Naive B cell (primary cell): ENCODE measurements at places on chromosomes 3 and 15.

DNA sequence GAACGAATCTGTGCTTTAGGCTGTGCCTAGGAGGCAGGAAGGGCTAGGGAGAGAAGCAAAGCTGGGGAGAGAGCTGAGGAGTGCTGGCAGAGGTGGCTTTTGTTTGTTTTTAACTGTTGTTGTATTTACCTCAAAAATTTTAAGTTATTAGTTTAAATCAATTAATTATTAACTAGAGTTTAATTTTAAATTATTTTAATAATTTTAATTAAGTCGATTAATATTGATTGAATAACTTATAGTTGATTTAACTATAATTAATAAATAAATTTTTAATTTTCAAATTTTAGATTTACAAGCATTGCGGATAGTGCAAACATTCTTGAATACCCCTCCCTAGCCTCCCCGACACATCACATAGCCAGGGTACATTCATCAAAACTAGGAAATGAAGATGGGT, 30.6 kb downstream of the KLF15 start:
- DNase-seq: no peak

DNA sequence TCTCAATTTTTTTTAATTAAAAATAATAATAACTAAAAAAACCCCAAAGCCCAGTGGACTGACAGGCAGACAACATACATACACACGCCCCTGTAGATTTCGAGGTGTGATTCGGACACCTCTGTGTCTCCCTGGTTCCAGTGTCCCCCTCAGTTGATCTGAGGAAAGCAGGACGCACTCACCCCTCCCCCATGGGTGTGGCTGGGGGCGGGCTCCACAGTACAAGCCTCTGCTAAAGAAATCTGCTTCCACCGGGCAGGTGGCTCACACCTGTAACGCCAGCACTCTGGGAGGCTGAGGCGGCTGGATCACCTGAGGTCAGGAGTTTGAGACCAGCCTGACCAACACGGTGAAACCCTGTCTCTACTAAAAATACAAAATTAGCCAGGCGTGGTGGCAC, 33.8 kb upstream of the BLM start:
- no peak for DNase-seq

DNA sequence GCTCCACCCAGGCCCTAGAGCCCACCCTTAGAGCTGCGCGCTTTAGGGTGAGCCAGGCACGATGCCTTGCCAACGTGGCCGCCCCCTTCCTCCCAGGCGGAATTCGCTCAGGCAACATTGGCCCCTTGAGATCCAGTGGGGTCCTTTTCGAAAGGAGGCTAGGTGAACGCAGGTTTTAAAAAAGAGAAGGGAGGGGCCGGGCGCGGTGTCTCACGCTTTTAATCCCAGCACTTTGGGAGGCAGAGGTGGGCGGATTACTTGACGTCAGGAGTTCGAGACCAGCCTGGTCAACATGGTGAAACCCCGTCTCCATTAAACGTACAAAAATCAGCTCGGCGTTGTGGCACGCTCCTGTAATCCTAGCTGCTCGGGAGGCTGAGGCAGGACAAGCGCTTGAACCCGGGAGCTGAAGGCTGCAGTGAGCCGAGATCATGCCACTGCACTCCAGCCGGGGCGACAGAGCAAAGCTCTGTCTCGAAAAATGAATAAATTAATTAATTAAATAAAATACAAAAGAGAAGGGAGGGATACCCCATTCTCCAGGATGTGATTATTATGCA, 984 bp upstream of the RPP25 start:
- no peak for DNase-seq

- DNase-seq: no peak
Measured at GRCh38 chr3:189457201-189457607, 174.0 kb upstream of the TP63 start.

DNA sequence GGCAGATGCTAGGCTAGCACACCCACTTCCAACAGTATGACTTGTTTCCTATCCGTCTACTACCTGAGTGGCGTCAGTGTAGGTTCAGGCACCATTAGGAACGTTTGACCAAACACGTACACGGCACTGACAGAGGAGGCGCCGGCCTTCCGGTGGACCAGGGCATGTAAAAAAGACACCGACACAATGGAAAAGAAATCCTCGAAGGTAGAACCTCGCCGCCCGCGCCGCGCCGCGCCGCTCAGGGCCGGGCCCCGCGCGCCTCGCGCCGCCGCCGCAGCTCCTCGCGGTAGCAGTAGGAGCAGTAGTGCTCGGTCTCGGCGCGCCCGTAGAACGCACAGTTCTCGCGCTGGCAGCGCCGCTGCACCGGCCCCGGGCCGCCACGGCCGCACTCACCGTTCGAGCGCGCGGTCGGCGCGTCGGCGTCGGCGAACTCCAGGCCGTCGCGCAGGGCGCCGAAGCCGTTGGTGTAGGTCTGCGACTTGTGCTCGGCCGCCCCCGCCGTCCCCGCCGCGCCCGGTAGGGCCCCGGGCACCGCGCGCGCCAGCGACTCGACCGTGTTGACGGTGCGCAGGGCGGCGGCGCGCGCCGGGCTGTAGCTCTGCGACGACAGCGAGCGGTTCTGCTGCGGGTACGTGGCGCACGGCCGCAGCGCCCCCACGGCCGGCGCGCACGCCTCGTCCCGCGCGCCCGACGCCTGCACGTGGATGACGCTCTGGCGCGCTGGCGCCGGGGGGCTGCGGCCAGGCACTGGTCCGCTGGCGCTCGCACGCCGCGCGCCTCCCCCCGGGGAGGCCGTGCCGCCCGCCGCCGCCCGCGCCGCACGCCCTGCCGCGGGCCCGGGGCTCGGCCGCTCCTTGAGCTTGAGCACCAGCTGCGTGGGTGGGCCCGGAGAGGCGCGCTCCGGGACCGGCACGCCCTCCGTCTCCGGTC, 156.7 kb downstream of the KLF13 start:
- DNase-seq: peak; percentile 19

GRCh38 chr3:142275856-142276255, 50.5 kb upstream of the GK5 start:
- no peak for DNase-seq

DNA sequence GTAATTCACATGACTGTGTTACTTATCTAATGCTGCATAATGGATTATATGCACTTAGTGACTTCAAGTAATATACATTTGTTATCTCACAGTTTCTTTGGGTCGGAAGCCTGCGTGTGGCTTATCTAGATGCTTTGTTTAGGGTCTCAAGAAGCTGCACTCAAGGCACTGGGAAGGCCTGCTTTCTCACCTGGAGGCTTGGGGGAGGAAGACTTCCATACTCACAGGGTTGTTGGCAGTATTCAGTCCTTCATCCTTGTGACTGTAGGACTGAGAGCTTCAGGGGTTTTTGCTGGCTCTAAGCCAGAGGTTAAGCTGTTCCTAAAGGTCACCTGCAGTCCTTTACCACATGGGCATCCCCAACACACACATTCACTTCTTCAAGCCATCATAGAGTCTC, 22.6 kb downstream of the TAFA4 start:
- no peak for DNase-seq

GRCh38 chr3:17765819-17766472, 23.5 kb upstream of the TBC1D5 start:
- DNase-seq: peak; percentile 33

DNA sequence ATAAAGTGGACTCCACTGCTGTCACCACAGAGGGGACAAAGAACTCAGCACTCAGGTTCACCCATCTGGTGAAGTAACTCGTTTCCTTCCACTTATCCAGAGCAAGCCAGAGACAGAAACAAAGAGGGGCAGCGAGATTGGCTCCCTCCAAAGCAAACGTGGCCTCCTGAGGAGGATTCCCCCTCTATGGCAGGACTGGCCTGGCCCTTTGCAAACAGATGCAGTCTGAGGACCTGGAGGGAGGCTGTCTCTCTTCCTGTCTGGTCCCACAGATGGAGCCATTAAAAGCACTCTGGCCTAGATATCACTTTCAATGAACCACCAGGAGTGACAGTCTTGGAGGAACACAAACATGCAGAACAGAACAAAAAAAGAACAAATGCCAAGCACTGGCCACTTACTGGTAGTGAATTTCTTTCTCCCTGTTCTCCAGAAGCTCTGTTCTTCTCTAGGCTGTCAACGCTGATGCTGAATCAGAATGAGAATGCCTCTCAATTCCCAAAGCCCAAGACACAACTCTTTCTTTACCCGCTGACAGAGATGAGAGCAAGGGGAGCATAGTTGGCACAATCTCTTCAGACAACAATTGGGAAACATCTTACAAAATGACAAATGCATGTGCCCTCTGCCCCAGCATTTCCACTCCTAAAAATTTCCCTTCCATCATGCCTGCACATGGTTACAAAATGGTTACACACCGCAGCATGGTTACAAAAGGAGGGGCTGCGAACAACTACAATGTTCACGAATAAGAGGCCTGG, 14.3 kb downstream of the KLHL25 start:
- DNase-seq: no peak

GRCh38 chr3:55711646-55712045, 224.5 kb upstream of the WNT5A start:
- no peak for DNase-seq

DNA sequence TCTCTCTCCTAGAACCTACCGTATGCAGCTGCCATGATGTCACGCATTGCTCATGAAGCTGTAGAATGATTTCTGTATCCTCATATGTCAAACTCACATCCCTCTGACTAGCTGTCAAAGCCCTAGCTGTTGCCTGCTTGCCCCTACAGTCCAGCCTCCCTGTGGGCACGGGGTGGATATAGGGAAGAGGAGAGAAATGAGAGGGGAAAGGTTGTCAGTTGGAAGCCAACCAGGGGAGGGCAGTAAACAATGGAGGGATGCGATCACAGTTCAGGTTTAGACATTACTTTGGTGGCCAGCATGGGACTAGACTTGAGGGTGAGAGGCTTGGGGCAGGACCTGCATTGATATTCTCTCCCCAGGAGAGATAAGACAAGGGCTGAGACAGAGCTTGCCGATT, 1.7 kb upstream of the HDGFL3 start:
- no peak for DNase-seq

DNA sequence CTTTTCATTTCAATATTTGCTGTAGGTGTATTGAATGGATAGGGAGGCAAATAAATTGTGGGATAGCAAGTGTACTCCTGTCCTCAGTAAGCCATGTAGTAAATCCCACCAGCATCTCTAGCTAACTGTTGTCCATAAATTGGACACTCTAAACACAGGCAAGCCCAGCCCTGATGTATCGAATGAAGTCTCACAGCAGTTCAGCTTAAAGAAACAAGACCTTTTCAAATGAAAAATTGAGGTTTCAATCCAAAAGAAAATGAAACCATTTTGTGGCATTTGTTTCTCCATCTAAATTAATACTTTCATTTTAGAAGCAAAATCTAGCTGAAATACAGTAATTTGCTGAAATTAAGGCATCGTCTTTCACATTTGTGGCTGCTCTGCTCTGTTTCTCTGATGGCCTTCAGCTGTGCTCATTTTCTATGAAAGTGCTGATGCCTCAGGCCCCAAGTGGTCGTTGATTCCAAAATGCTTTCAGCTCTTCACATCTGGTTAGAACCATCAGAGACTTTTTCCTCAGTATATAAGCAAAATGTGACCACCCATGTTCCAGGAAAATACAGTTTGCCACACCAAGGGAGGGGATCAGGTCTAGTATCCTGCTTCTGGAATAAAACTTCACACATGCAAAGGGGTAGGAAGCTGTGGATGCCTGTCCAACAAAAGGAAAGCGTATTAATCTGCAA, 245.0 kb downstream of the ZMAT3 start:
- DNase-seq: no peak

DNA sequence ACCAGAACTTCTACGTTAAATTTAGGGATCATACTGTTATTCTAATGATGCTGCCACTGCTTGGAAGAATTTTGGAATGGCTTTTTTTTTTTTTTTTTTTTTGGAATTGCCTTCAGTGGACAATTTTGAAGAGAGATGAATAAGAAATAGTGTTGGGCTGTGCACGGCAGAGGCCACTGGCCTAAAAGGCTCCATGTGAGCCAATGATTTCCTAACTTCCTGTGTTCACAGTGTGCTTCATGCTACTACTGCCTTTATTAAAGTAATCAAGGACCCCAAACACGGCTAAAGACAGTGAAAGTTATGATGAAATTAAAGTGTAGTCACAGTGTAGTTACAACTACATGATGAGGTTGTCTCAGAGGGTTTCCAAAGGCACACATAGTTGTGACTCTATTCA, 100.8 kb upstream of the TNFAIP8L3 start:
- DNase-seq: no peak

DNA sequence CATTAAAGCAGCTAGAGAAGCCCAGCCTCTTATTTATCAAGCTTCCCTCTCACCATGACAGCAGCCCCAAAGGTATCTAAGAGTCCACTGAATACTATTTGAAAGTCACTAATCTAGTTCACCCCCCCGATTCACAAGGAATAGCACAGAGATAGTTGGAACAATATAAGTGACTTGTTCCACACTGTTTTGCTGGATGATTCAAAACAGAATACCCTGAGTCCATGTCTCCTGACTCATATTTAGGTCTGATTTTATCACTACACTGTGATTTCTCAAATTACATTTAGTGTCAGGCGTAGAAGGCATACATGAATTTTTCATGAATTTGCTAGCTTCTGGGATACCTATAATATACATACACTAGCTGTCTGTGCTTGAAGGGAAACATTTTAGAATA, 18.7 kb upstream of the EOGT start:
- DNase-seq: no peak

DNA sequence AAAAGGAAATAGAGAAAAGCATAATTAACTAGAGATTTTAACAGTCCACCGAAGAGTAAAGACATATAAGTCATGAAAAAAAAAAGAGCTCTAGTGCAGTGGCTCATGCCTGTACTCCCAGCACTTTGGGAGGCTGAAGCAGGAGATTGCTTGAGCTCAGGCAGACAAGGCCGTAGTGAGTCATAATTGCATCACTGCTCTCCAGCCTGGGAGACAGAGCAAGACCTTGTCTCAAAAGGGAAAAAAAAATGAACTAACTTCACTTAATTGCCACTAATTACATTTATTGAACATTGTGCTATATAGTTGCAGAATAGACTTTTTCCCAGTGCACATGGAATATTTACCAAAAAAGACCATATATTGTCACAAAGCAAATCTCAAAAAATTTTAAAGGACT, 221.8 kb downstream of the CBLB start:
- no peak for DNase-seq

GRCh38 chr3:154981664-154982063, 98.5 kb upstream of the MME start:
- DNase-seq: no peak

- no peak for DNase-seq
Measured at GRCh38 chr3:14765576-14766427, 53.0 kb upstream of the FGD5 start.

GRCh38 chr3:169212086-169212485, 451.4 kb downstream of the MECOM start:
- DNase-seq: no peak

GRCh38 chr3:123719862-123720453, 135.1 kb upstream of the HACD2 start:
- DNase-seq: no peak

- DNase-seq: no peak
Measured at GRCh38 chr15:101276501-101277037, 716 bp downstream of the SELENOS start.
